ENCODE measurements at places on chromosomes 11 and 22.
A peak's percentile ranks its signal among the peaks of the same experiment; 100 is the strongest.

DNA sequence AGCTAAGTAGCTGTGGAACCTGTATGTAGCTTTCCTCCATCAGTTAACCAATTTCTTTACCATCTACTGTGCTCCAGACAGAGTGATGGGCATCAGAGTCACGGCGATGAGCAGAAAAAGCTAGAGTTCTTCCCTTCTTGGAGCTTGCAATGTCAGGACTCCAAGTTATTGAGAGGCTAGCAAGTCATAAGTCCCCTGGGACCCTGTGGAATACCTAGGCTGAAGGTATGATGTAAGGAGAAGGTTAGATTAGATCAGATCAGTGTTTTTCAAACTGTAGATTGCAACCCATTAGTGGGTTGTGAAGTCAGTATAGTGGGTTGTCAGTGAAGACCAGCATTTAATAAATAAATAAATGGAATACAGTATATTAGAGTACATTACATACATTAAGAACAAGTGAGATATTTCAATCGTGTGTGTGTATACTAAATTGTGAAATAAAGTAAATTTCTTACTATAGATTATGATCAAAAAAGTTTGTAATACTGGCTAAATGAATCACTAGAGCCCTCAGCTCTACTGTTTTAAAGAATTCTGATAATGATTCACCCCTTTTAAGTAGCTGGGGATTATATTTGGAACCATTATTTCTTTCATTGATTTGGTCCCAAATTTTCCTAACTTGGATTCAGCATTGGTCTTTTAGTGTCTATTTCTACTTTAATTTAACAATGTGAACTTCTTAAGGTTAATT, 52.3 kb downstream of the RASSF10 start:
- ATAC-seq: no peak

GRCh38 chr11:57116654-57117053, 65.1 kb upstream of the LRRC55 start:
- peak; percentile 66 for ATAC-seq

DNA sequence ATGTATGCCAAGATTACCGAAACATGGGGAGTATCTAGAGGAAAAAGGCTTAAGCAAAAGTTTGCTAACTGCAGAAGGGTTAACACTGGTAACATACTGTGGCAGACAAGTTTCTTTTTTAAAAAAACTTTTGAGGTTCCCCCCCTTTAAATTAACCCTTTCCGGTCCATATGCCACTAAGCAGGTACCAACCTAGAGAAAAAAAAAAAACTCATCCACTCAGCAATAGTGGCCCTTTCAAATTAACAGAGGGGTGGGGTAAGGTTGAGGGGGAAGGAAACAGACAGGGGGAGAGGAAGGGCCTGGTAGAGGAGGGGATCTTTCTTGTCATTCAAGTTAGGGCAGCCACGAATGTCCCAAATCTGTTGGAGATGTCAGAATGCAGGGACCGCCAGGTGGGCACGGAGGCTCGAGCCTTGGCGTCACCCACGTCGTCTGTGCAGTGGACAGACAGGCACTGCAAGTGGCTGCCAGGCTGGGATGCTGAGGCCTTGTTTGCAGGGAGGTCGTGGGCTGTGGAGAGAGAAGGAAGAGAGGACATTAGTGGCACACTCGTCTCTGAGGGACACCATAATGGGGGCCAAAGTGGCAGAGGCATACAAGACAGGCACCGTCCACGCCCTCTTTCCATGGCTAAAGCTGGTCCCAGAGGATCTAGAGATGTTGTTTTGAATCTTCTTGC, 50.8 kb downstream of the MN1 start:
- no peak for ATAC-seq

- ATAC-seq: no peak
Observed at GRCh38 chr11:15268598-15268997, 153.9 kb downstream of the INSC start.

- no peak for ATAC-seq
Observed at GRCh38 chr11:66851239-66851596, 5.6 kb upstream of the LRFN4 start.

GRCh38 chr11:65822776-65823528, 10.8 kb upstream of the SNX32 start:
- ATAC-seq: no peak

Measured in esophagus mucosa (tissue), 1 donor.